ENCODE measurements at places on chromosomes 3 and 15.

- no peak for DNase-seq
These were observed 37.5 kb downstream of the SH3BP5 start for GRCh38 chr3:15294929-15295328.

DNA sequence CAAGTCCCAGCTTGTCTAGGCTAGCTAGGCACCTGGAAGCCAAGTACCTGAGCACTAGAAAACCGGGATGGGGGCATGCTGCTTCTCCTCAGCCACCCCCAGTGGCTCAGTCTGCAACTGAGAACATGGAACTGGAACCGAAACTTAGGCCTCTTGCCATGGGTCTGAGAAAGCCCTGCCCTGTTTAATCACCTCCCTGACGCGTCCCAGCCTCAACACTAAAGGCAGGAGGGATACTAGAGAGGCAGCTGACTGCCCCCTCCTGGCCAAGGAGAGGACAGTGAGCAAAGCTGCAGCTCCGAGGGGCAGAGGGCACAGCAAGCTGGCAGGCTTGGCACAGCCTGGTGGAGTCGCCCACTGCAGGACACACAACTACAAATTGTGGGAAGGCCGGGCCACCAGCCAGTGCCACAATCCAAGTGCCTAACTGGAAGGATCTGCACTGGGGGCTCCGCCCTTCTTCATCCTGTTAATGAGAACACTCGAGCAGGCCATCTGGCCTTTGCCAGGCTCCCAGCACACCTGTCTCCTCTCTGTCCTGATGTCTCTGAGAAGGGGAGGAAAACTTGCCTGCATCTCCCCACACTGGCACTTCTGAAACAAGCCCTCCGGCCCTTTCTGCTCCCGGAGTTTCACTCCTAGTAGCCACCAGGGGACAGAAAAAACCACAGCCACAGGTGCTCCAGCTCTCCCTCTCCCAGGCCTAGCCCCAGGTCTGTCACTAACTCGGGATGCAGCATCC lies 53.7 kb downstream of the BDH1 start:
- no peak for DNase-seq

DNA sequence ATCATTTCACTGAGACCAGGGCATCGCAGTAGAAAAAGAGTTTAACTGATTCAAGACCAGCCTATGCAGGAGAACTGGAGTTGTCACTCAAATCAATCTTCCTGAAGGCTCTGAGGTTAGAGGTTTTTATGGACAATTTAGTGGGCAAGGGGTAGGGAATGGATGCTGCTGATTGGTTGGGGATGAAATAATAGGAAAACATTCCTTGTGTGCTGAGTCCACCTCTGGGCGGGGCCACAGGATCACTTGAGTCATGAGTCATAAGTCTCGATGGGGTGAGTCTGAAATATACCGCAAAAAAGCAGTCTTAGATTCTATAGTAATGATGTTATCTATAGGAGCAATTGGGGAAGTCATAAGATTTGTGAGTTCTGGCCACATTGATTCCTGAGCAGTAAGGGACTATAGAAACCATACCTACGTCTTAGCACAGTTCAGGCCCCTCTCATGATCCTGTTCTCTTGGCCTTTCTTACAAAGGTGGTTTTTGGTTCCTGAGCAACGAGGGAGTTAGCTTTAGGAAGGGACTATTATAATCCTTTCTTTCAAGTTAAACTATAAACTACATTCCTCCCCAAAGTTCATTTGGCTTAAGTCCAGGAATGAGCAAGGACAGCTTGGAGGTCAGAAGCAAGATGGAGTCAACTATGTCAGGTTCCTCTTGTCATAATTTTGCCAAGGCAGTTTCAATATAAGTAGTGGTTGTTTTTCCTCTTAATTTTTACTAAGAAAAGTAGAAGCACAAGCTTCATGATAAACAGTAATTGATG lies 2.7 kb upstream of the OPA1 start:
- DNase-seq = no peak

DNA sequence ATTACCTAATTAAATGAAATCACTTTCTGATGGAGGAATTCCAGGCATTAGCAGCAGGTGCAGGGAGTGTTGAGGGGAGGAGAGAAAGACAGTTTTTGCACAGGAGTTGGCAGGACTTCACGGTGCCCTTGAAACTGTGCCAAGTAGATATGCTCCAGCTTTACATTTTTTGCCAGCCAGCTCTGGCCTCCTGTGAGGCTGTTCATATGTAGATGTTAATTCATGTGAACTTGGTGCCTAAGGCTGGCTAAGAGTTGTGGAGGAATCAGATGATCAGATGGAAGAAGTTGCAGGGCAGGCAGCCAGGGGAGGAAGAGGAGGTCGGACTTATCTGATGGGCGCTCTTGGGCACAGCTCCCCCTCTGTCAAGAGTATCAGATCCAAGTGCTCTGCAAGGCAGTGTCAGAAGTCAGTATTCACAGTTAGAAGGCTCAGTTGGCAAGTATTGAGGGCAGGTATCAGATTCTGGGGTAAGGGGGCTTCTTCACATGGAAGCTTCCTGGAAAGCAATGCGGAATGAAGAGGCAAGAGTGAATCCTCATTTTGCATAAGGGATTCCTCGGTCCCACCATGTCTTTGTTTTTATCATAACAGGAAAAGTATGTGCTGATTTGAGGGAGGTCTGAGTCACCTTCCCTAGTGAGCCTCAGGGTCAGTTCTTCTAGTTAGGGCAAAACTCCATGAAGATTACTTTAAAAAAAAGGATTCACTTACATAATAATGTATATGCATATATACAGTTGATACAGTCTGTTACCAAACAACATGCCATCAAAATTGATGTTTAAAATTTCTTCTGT lies 172.6 kb upstream of the UMPS start:
- DNase-seq = no peak

DNA sequence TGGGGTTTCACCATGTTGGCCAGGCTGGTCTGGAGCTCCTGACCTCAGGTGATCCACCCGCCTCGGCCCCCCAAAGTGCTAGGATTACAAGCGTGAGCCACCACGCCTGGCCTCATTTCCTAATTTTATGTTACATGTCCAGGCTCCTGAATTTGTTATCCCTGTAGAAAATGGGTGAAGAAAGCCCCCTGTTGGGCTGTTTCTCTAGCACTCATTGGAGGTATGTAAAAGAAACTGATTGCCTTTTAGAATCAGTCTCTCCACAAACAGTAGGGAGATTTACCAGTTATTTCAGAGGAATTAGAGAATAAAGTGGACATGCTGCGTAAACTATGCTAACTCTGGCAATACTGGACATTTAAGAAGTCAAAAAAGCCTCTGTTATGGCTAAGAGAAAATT lies 364.1 kb upstream of the TBL1XR1 start:
- no peak for DNase-seq

- DNase-seq = no peak
These were observed 268.5 kb downstream of the PTPRG start for GRCh38 chr3:61829722-61830350.

GRCh38 chr15:39281094-39281493 lies 299.8 kb upstream of the THBS1 start:
- no peak for DNase-seq

DNA sequence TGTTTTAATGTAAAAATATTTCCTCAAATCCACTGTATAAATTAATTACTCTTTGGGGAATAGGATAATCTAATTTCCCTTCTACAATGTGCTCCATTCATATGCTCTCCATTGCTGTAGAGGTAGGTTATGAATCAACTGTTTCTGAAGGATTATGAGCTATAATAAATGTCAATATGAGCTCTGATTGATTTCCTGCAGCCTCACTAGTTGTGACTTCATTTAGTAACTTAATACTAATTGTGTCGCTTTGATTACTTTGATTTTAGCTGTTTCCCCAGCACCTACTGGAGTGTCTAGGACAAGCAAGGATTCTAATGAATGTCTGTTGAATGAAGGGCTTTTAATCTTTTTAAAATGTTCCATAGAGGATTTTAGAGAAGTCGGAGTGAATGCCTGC lies 236.8 kb upstream of the NR2E3 start:
- DNase-seq = no peak

- no peak for DNase-seq
These were observed 114.7 kb upstream of the FRMD4B start for GRCh38 chr3:69500604-69501003.

DNA sequence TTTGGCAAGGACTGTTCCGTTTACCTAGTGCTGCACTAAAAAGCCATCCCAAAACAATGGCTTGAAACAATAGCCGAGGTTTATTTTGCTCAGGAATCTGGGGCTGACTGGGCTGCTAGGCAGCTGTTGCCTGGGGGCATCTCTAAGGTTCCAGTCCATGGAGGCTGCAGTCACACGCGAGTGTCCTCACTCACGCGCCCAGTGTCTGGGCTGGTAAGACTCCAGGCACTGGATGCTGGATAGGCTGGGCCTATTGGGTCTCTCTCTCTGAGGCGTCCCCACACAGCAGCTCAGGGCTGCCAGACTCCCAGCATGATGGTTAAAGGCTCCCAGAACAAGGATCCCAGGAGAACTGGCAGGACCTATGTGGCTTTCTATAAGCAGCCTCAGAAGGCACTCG lies 34.2 kb downstream of the ALS2CL start:
- no peak for DNase-seq

DNA sequence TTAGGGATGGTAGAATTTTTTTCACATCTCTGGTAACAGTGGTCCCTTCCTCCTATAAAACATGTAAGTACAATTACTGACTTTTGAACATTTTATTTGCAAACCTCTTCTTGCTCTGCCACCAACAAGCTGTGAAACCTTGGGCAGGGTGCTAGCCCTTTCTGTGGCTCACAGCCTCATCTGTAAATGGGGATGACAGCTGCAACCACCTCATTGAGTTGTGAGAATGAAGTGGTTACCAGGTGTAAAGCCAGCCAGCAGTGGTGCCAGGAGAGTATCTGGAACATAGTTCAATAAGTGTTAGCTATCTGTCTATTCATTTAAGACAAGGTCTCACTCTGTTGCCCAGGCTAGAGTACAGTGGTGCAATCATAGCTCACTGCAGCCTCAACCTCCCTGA lies 278.1 kb downstream of the ERC2 start:
- no peak for DNase-seq

GRCh38 chr3:42831321-42831713 lies 22.1 kb downstream of the ACKR2 start:
- DNase-seq = no peak

GRCh38 chr15:81271761-81272644 lies 51.9 kb downstream of the STARD5 start:
- DNase-seq = no peak

GRCh38 chr15:64285871-64286270 lies 70.1 kb downstream of the CSNK1G1 start:
- no peak for DNase-seq

- DNase-seq = no peak
These were observed 20.5 kb upstream of the MINDY4B start for GRCh38 chr3:150925751-150926201.

DNA sequence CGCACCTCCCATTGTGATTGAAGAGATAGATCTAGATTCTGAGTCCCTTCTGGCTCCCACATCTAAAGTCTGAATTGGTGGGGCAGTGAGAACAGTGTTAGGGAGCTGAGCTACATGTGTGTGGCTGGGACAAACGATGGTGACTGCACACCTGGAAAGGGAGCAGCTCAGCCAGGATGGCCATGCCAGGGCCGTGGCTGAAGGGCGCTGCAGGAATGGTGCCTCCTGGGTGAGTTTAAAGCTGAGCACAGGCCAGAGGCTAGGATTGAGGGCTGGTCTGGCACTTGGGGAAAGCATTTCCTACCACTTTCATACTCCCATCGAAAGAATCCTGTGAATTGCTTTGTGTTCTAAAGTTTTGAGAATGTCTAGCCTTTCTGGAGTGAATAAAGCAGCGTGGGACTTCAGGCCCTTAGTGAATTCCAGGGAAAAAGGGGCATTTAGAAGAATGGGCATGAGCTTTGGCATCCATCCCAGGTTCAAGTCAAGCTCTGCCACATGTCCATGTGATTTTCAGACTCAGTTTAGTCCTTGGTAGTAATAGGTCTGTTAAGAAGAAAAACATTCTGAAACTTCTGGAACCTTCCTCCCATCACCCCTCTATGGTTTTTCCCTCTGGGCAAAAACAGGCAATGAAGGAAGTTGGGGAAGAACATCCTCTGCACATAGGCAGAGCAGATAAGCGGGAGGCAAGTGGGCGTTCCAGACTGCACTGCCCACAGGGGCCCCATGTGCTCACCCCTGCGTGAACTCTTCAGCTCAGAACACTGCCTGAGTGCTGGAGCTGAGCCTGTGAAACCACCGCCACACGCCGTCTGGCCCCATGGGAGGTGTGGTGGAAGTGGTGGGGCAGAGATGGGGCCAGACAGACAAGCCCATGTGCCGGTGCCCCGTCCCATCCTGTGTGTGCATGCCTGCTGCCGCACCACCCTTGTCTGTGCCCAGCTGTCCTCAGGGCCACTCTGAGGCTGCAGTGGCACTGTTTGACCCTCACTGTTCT lies 12.9 kb upstream of the CPNE9 start:
- no peak for DNase-seq

GRCh38 chr3:117036259-117036799 lies 326.8 kb downstream of the TUSC7 start:
- no peak for DNase-seq

DNA sequence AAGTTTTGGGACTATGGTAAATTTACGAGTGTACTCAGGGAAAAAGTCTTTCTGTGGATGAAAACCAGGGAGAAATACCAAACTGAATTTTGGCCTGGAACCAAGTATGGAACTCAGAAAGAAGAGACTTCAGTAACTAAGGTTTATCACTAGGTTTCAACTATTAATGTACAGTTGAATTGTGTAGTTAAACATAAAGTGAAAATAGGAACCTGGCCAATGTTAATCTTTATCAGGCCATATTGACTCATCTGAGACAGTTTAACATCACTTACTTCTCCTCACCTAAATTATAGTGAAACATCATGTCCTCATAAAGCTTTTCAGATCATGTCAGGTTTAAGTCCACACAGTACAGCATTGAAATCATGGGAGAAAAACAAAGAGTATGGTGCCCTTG lies 197.7 kb downstream of the LSAMP start:
- DNase-seq = no peak

- DNase-seq = no peak
These were observed 37.9 kb downstream of the PSTPIP1 start for GRCh38 chr15:77032647-77033416.

DNA sequence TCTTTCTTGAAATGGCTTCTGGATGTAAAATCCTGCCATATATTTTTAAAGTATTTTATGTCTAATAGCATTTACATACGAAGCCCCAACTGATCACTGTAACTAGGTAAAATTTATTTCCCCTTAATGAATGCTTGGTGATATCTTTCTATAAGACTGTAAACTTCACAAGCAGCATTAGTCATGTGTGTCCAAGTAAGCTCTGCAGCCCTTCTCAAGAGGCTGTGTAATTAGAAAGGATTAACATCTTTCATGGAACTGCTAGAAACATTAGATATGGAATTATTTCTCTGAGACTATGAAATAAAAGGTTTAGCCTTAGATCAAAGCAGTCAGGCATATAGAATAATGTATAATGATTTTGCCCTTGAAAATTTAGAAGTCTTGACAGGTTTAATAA lies 143.3 kb downstream of the EPHA3 start:
- DNase-seq = no peak

Measured in NCI-H1417 treated with DMSO at 0.1 percent for 48 hours (cell line).